ENCODE measurements at places on chromosomes 1 and 21.

- no peak for DNase-seq
These were observed 18.5 kb upstream of the GBP3 start for GRCh38 chr1:89041119-89041641.

GRCh38 chr1:30135698-30136097, 587.7 kb downstream of the MATN1 start:
- DNase-seq = no peak

GRCh38 chr1:24919791-24920532, 10.1 kb downstream of the RUNX3 start:
- no peak for DNase-seq

DNA sequence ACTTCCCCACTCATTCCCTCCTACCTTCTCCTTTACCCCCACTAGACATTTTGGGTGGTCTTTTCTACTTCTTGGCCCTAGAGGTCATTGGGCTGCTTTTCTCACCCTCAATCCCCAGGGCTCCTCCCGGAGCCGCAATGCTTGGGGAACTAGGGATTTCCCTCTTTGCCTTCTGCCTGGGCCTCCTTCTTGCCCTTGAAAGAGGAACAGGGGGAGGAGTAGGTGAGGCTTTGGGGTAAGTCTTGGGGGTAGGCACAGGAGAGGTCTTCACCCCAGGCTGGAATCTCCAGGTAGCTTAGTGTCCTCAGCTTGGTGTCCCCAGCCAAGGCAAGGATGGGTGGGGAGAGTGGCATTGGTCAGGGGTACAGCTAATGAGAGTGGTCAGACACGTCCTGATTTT, 56.2 kb upstream of the EPS8L3 start:
- DNase-seq = no peak

- DNase-seq = no peak
These were observed 3.4 kb upstream of the RGS16 start for GRCh38 chr1:182607566-182607965.

- DNase-seq = peak; percentile 86
These were observed 20.6 kb downstream of the ABCB10 start for GRCh38 chr1:229537894-229538293.

- no peak for DNase-seq
These were observed 43.0 kb upstream of the TRAPPC10 start for GRCh38 chr21:43969115-43969444.

DNA sequence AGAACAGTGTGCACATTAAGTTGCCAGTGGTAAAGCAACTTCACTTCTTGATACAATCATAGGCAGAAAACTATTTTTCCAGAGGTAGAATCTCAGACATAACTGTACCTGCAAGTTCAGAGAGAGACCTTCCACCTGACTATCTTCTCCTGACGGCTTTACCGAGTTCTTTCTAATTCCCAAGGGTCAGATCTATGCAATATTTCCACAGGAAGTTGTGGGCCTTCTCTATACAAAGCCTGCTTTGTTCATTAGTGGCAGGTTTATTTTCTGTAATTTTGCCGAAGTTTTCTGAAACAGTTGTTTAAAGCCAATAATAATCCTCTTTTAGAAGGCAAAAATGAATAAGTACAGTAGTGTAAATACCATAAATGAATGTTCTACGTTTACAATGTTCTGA, 58.2 kb upstream of the RCC1 start:
- DNase-seq = no peak

DNA sequence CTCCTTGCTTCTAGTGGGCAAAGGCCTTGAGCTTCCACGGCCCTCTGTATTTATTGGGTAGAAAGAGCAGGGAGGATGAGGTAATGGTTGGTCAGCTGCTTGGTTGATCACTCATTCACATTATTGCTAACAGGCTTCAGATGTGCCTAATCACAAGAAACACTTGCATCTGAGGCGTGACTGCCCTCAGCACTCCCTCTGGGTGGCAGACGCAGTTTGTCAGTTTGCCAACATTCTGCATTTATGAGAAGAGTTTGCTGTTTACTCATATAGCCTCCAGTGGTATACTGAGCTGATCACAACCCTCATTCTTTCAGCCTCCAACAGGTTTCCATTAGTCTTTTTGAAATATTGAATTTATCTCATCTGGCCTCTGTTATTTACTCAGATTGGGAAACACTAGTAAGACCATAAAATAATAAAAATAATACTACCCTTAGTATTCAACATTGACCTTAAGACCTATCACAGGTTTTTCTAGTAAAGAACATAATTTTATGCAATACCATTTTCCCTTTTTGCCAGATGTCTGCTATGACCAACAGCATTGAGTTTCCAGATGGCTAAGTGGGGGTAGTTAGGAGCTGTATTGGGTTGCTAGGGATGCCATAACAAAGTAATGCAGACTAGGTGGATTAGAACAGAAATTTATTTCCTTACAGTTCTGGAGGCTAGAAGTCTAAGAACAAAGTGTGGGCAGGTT, 53.3 kb downstream of the PTGFR start:
- no peak for DNase-seq

- DNase-seq = no peak
These were observed 15.2 kb downstream of the SCMH1 start for GRCh38 chr1:41226815-41227434.

GRCh38 chr1:214553142-214553710, 1.8 kb upstream of the PTPN14 start:
- no peak for DNase-seq

GRCh38 chr1:17059391-17060305, 5.8 kb upstream of the SDHB start:
- peak; percentile 29 for DNase-seq

DNA sequence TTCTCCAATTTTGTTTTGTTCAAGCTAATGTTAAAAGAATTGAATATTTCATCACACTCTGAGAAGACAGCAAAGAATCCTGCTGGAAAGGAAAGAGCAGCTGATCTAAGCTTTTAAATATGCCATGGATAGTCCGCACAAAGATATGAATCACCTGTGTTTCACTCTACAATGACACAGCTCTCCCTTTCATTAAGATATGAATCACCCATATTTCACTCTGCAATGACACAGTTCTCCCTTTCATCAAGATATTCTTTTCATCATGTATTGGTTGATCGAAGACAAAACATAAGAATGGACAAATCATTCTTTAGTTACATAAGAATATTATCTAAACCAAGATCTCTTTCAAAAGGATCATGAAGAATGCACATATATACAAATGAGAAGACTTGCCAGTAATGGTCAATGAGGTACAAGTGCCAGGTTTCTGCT, 367.3 kb downstream of the SMYD3 start:
- no peak for DNase-seq

DNA sequence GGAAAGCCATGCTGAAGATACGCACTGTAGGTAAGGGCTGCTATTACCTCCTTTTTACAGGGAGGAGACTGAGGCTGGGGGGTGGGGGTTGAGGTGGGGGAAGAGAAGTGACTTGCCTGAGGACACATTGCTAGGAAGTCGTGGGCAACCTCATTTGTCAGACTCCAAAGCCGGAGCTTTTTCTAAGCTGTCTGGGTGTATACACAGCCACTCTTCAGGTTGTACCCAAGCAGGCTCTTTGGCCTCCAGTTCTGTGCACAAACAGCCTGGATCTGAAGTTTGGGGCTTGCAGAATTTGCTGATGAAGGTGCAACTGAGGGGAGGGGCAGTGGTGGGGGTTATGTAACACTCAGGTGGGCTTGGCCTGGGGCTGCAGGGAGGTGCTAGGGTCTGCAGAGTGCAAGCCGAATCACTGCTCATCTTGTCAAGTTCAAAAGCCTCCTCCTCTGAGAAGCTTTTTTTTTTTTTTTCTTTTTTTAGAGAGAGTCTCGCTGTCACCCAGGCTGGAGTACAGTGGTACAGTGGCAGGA, 16.9 kb downstream of the TINAGL1 start:
- no peak for DNase-seq

DNA sequence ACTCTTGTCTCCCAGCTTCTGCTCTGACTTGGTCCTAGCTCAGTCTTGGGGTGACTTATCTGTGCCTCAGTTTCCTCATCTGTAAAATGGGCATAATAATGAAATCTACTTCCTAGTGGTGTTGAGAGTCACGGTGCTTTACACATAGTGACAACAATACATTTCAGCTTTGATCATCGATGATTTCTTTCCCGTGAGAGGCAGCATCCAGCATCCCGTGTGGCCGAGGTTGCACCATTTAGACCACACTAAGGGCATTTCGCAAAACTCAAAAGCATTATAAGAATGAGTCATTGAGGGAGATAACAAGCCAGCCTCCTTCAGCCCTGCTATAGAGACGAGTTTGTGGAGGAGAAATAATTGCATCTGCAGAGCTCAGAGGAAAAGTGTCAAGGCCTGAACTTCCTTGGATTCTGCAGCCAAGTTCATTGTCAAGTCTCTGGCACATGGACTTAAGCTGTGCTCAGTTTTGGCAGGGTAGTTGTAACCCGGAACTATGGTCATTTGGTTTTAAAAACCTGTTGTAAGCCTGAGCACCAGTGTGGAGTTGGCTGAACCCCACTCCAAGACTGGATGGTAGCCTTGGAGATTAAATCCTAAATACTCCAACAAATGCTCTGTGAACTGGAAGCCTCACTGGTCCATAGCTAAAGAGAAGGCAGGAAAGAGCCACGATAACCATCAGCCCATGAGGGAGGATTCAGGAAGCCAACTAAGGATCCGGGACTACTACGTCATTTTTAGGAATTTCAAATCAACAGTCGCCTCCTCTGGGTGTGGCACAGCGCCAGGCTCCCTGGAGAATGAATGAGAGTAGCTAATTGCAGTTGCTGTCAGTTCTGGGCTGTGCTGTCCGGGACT, 64.2 kb downstream of the TCP10L start:
- no peak for DNase-seq

DNA sequence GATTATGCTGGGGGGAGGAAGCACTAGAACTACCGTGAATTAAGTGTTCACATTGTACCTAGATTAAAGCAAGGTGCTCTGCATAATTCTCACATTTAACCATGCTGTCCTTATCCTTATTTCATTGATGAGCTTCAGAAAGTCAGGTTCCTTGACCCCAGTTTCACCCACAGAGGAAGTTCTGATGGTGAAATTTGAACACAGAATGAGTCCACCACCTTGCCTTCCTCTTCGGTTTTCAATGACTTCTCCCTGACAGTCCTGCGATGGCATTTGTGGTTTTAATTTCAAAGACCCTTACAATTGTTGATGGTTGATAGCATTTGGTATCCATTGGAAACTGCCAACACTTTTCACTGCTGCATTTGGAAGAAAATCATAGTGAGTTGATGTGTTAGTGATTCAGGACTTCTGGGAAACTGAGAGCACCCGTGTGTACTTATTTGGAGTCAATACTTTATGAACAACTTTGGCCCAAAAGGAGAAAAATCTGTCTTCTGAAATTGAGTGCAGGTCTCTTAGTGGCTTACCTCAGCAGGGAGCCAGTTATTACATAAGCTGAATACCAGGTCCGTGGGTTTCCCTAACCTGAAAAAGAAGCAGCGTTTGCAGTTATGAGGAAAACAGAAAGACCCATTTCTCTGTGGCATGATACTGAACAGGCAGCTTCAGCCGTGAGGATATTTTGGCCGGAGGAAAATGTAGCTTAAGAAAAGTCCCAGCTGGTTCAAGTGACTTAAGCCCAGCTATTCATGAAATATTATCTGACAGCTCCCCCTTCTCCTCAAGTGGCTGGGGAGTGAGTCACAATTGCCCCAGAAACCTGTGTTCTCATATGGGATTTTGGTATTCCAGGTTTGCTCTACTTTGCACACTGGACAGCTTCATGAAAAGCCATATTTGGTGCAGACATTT, 47.5 kb downstream of the ROR1 start:
- no peak for DNase-seq

GRCh38 chr1:192311281-192311680, 5.5 kb upstream of the RGS21 start:
- DNase-seq = peak; percentile 6

DNA sequence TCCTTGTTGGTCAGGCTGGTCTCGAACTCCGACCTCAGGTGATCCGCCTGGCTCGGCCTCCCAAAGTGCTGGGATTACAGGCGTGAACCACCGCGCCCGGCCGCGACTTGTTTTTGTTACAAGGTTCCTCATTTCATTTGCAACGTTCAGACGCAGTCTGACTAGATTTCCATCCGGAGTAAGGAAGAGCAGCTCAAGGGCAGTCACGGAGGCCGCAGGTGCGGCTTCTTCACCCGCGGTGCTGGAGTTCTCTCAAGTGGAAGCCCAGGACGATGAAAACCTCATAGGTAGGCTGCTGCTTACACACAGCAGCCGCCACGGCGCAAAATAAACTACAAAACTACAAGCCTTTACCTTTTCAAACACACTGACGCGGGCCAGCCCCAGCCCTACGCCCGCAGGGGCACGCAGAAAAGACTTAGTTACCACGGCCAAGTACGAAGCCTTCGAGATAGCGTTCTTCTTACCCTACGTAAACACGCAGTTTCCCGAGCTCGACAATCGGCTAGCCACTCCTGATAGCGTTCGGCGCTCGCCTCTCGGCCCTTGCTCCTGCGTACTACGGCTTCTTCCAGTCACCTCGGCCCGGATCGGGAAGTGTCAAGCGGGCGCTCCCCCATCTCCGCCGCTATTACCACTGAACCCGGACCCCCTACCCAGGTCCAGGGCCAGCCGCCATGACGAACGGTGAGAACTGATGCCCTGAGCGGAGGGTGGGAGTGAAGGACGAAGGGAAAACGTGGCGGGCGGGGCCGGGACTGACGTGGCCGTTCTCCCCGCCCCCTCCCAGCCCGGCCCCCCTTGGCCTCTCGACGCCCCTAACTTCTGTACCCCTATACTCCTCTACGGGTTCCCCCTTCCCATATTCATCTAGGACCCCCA, at the start of gene TMEM167B:
TSS of gene TMEM167B (plus strand) at position 569 of the 882 bp plus-strand sequence. CDS start at position 678, 109 bp downstream.
- DNase-seq = peak; percentile 92

- no peak for DNase-seq
These were observed 6.6 kb upstream of the CD48 start for GRCh38 chr1:160718210-160718609.

DNA sequence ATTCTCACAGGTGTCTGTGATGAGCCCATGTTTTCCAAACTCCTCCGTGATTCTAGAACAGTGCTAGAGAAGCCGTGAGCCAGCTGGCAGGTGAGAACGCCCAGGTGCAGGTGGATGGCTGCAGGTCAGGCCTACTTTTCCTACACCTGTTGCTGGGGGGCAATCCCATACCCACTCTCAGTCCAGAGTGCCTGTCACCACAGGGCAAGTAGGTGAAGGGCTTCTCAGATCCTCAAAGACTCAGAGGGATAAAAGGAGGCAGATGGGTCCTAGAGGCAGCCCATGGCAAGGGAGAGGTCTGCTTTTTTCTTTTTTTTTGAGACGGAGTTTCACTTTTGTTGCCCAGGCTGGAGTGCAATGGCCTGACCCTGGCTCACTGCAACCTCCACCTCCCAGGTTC, 50.7 kb upstream of the H6PD start:
- no peak for DNase-seq

DNA sequence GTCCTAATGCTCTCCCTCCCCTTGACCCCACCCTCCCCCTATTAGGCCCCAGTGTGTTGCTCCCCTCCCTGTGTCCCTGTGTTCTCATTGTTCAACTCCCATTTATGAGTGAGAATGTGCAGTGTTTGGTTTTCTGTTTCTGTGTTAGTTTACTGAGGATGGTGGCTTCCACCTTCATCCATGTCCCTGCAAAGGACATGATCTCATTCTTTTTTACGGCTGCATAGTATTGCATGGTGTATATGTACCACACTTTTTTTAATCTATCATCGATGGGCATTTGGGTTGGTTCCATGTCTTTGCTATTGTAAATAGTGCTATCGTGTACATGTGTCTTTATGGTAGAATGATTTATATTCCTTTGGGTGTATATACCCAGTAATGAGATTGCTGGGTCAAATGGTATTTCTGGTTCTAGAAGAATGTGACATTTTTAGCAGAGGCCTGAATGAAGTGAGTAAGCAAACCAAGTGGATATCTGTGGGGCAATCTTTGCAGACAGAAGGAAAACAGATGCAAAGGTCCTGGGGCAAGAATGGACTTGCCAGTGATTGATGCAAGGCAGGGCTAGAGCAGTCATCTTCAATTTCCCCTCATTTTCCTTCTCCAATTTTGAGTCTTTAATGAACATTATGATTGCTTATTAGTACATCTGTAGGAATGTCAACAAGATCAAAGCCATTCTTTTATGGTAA, 50.2 kb downstream of the UBE4B start:
- no peak for DNase-seq

Measured in Jurkat, Clone E6-1 (cell line).